ENCODE measurements at places on chromosomes 12 and 14.

- no peak for DNase-seq
Measured at GRCh38 chr14:103593577-103593976, 30.8 kb downstream of the COA8 start.

GRCh38 chr12:52061470-52062166 is 8.2 kb upstream of the ATG101 start:
- no peak for DNase-seq

- no peak for DNase-seq
Measured at GRCh38 chr12:124445121-124445718, 122.2 kb downstream of the NCOR2 start.

- no peak for DNase-seq
Measured at GRCh38 chr12:48954841-48955501, 2.3 kb downstream of the ARF3 start.

DNA sequence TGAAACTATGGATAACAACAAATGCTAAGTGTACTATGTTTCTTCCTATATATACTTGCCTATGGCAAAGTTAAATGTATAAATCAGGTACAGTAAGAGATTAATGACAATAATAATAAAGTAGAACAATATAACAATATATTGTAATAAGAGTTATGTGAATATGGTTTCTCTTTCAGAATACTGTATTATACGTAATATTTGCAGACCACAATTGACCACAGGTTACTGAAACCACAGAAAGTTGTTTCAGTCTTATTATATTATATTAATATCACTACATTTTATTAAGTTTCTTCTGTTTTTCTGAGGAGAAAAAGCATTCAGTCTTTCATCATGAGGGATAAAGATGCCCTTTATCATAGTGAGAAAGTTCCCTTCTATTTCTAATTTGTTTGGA is 131.2 kb downstream of the EML1 start:
- DNase-seq = no peak

- peak; percentile 12 for DNase-seq
Measured at GRCh38 chr14:71478542-71478941, 453.7 kb upstream of the RGS6 start.

DNA sequence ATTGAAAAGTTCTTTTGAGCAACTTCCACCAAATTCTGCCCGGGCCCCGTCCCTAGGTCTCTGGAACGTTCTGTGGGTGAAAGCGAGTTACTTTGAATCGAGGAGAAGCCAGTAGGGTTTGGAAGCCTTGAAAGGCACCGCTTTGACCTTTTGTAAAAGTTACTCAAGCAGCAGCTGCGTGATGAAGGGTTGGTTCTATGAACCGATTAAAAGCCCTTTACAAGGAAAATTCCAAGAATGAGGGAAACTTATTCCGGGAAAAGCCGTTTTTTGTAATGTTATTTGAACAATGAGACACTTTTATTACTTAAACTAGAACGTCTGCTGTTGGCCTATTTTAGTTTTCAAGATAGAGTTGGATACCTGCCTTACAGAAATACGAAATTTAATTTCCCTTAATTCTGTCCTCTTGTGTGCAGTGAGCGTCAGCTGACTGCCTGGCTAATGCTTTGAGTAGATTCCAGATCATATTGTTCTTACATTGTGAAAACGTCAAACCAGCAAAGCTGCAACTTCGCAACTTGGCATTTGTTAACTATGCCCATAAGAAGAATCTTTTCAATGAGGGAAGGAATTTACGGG is 906 bp downstream of the LARP4 start:
- peak; percentile 74 for DNase-seq

- no peak for DNase-seq
Measured at GRCh38 chr14:85575617-85575898, 45.6 kb downstream of the FLRT2 start.

DNA sequence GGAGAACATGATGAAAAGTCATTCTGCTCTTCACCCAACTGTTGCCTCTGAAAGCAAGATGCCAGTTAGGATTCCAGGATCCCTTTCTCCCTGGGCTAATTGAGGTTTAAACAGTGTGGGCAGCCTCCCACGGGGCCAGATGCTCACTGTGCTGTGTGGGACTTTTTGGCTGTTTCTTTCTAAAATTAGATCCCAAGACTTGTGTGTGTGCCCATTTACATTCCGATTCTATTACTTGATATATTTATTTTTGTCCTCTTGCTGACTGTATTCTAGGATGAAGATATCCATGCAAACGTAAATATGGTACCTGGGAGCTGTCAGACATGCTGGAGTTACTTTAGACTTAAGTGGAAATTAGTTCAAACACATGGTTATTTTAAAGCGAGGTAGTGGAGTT is 6.2 kb downstream of the IFT43 start:
- no peak for DNase-seq

DNA sequence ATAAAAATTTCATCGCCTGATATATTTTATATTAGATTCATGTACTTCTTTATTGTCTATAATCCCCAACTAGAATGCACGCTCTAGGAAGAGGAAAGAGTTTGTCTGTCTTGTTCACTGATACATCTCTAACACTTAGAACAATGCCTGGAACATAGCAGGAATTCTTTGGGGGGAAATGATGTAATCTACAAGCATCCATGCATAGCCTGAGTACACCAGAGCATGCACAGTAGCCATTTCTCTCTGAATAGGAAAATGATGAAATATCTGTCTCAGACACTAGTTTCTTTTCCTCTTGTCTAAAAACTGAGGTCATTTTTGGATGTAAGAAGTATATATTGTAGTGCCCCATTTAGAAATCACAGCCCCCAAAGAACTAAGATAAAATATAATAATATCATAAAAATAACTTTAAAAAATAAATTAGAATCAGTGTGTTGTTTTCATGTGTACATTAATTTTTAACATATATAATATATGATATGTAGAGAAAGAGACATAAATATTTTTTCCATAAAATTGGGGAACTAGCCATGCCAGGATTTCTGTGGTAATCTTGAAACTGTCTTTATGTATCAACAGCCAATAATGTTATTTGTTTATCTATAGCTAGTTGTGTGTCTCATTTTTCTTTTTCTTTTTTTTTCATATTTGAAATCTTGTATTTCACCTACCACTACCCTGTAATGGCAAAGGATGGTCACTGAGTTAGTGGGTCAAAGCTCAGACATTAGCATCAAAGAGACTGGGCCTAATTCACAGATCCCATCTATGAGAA is 155.6 kb upstream of the TMCC3 start:
- DNase-seq = no peak

- DNase-seq = no peak
Measured at GRCh38 chr12:26058308-26058707, 66.5 kb downstream of the BHLHE41 start.

DNA sequence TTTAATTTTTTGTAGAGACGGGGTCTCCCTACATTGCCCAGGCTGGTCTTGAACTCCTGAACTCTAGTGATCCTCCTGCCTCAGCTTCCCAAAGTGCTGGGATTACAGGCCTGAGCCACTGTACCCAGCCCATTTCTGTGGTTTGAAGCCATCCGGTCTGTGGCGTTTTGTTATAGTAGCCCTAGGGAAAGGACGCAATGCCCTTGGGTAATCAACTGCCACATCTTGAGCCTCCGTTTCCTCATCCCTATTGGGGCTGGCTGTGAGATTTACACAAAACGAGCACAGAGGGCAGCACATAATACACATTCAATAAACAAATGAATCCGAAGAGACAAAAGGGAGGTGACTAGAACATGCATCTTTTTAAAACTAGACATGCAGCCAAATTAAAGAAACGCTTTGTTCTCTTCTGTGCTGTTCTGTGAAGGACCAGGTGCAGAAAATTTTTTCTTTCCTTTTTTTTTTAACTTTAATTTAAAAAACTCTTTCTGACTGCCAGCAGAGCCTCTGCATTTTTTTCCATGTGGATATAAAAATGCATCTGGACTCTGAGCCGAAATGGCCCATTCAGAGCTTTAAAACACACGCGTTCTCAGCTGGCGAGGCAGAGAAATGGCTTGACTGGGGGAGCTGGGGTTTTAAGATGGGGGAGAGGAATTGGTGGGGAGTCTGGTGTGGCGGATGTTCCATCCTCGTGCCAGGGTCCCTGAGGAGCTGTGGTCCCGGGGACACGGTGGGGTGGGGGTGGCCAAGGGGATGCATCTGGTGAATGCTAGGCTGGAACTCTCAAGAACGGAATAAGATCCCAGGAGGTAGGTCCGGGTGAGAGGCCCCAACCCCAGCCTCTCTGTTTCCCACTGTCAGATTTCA is 119.0 kb downstream of the RBM19 start:
- DNase-seq = no peak

DNA sequence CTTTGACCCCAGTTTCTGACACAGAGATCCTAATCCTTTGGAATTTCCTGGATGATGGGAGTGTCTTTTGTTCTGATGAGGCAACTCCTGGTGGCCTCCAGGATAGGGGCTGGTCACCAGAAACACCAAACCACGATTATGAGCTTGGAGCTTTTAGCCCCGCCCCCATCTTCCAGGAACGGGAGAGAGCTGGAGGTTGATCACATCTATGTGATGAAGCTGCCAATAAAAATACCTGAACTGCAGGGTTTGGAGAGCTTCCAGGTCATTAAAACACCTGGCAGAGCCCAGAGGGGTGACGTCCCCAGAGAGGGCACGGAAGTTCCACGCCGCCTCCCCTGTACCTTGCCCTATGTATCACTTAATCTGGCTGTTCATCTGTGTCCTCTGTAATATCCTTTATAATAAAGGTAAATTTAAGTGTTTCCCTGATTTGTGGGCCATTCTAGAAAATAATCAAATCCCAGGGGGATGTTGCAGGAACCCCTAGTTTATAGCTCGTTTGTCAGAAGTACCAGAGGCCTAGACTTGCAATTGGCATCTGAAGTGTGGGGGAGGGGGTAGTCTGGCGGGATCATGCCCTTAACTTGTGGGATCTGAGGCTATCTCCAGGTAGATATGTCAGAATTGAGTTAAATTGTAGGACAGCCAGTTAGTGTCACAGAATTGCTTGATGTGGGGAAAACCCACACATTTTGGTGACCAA is 21.2 kb downstream of the APPL2 start:
- no peak for DNase-seq

- no peak for DNase-seq
Measured at GRCh38 chr12:66612090-66612775, 66.6 kb downstream of the GRIP1 start.

- DNase-seq = no peak
Measured at GRCh38 chr12:132077322-132078100, 66.6 kb downstream of the DDX51 start.

DNA sequence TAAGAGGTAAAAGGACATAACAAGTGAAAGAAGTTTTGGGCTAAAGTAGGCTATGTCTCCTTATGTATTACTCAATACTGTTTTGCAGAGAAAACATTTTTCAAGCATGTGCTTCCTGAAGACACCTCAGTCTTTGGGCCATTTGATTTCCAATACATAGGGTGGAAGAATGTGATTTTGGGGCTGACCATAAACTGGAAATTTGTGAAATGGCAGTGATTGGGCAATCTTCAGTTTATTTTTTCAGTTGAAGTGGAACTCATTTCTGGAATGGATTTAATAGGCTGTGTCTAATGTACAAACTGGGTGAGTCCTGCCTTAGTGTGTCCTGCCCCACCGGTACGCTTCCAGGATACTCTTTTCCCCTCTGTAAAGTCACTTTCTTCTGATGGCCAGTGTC is 2.8 kb upstream of the ACADS start:
- DNase-seq = no peak

- DNase-seq = no peak
Measured at GRCh38 chr12:53651737-53652136, 24.1 kb downstream of the ATP5MC2 start.

- no peak for DNase-seq
Measured at GRCh38 chr14:75497191-75497590, 25.1 kb upstream of the BATF start.

DNA sequence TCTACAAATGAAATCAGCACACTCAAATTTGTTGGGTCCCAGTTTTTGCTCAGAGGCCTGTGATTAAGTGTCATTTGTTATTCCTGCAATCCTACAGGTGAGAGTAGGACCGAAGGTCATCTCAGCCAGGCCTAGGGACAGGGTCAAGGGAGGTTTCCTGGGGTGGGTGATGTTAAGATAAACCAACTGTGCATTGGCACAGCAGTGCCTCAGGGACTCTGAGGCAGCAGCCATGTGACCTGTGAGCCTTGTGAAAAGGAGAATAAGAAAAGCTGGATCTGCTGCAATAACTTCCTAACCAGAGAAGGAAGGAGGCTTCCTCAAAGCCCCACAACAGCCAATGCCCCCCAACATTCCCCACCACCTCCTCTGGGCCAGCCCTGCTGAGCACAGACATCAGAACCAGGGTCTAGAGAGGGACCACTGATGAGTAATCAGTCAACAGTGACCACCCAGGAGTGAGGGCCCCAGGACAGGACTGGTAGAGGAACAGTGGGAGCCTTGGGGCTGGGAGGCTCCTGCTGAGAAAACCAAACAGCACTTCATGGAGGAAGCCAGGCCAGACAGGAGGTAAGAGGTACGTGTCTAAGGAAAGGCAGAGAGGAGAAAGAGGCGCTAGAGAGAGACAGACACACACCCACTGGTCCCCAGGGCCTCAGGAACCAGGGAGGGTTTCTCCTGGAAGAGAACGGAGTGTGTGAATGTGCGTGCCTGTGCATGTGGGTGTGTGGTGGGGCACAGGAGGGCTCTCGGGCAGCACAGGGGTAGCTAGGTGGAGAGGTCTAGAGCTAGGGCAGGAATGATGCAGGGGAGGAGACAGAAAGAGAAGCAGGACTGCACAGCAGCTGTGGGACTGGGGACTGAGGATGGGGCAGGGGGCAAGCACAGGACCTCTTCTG is 82.4 kb downstream of the ITPK1 start:
- no peak for DNase-seq

DNA sequence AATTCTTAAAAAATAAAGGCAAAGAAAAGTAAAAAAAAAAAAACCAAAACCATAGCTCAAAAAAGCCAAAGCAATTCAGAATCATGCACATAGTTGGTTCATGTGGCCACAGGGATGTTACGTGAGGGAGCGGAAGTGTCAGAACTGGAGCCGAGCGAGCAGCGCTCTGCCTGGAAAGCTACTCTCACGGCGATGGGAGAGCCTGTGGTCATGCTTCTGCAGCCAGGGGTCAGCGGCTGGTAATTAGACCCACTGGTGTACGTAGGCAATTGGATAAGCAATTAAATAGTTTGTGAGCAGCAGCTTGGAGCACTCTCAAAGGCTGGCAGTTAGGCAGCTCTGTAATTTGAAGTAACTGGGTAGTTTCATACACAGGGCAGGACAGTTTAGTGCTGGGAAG is 58.1 kb downstream of the TRHDE start:
- no peak for DNase-seq

GRCh38 chr12:51678086-51678724 is 87.2 kb downstream of the SCN8A start:
- peak; percentile 8 for DNase-seq

DNA sequence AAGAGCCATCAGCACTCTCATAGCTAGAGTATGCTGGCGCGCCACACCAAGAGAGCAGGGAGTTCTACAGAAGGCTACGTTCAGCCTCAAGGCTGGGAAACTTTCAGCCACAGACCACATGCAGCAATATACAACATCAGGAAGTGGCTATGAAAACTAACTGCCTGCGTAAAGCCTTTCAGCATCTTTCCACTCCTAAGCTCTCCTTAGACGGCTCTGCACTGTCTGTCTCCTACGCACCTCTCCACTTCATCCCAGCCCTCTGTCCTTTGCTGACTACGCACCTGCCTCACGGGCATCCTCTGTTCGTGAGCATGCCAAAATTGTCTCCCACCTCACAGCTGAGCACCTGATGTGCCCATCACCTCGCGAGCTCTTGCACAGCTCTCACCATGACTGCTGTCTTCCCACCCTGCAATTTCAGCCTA is 9.7 kb downstream of the MPHOSPH9 start:
- peak; percentile 55 for DNase-seq
